MM.1S (cell line): ENCODE measurements at places on chromosomes 16 and 17.

GRCh38 chr17:30368912-30369720, 9.6 kb upstream of the CPD start:
- DNase-seq, result no peak

GRCh38 chr17:60750640-60751039, 73.0 kb downstream of the BCAS3 start:
- no peak for DNase-seq

GRCh38 chr16:3841729-3842508, 38.6 kb downstream of the CREBBP start:
- DNase-seq, result no peak

DNA sequence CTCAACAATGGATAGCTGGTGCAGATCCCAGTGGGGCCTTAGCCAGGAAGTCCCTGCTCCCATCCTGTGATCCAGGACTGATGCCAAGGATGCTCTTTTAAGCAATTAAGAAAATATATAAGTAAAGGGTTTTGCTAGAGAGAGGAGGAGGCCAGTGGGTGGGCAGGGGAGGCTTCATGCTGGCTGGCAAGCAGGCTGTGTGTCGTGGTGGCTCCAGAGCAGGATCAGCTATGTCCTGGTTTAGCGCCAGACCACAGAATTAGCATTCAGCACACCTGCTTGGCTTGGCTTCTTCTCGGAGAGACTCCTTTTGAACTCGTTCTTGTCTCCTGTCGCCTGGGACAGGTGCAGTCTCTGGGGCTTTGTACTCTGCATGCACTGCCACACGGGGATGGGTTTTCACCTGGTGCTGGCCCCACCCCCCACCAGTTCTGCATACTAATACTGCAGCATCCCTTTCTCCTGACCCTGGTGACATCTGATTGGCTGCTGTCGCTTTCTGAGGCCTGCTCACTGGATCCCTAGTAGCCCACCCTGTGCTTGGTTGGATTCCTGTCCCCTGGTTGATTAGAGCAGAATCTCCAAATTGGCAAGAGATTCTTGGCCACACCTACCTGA, 66.1 kb downstream of the PLD6 start:
- DNase-seq, result no peak

- DNase-seq, result no peak
Observed at GRCh38 chr17:45750779-45751440, 33.2 kb upstream of the CRHR1 start.

DNA sequence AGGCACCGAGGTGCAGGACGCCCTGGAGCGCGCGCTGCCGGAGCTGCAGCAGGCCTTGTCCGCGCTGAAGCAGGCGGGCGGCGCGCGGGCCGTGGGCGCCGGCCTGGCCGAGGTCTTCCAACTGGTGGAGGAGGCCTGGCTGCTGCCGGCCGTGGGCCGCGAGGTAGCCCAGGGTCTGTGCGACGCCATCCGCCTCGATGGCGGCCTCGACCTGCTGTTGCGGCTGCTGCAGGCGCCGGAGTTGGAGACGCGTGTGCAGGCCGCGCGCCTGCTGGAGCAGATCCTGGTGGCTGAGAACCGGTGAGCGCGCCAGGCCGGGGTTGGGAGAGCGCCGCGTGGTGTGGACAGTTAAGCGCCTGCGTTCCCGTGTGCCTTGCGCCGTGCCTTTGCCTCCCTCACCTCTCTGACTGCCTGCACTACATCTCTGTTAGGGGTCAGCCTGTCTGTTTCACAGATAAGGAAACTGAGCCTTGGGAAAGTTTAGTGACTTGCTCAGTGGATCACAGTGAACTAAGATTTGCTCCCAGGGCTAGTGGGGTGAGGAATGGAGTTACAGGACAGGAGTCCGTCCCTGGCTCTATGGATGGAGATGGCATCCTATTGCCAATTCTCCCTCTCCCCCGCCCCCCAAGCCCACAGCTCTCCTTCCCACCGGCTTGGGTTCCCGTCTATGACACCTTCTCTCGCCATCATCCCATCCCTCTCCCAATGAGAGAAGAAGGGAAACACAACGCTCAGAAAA, 880 bp downstream of the SARM1 start:
- DNase-seq, result no peak
